ENCODE measurements at places on chromosomes 4 and X. TPM values are rescaled to one million over a fixed set of nuclear protein-coding genes. Genes with fewer than 3 reads are reported as not detected.

- H3K27ac ChIP-seq: no peak overlapping the region
- peaks cover 3% of the 10 kb centered on the region for H3K36me3 ChIP-seq
- DNase-seq: no peak
Observed at GRCh38 chr4:168924667-168925066, 85.4 kb downstream of the CBR4 start.

ADH4 gene
- 0.55 TPM for total RNA-seq

- no peaks in the 10 kb centered on the region for H3K36me3 ChIP-seq
- peaks cover 23% of the 10 kb centered on the region for H3K4me1 ChIP-seq
- DNase-seq: no peak
- H3K27ac ChIP-seq: peak overlapping the region; percentile 94
- H3K27me3 ChIP-seq: no peaks in the 10 kb centered on the region
Observed at GRCh38 chr4:74157154-74157553, 764 bp upstream of the MTHFD2L start.

GRCh38 chr4:24689212-24689611 lies 104.9 kb upstream of the DHX15 start:
- no peak overlapping the region for H3K27ac ChIP-seq
- DNase-seq: no peak
- no peaks in the 10 kb centered on the region for H3K36me3 ChIP-seq
- H3K4me1 ChIP-seq: no peaks in the 10 kb centered on the region

DNA sequence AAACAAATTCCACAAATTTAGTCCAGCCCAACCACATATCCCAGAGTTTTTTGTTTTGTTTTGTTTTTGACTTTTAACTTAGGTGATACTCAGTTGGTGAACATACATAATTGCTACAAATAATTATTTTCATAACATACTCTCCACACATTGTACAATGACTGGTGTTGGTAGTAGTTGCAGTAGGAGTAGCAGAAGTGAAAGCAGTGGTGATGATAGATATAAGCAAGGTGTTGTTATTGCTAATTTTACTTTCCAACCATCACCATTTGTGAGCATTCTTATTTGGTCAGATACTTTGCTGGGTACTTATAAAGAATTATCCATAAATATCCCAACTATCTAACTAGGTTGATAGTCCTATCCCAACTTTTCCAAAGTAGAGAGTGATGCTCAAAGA lies 47.3 kb downstream of the ARHGAP24 start:
- H3K4me1 ChIP-seq: no peaks in the 10 kb centered on the region
- H3K4me3 ChIP-seq: no peak overlapping the region
- no peaks in the 10 kb centered on the region for H3K27me3 ChIP-seq
- no peaks in the 10 kb centered on the region for H3K36me3 ChIP-seq
- no peak for DNase-seq
- no peak overlapping the region for H3K27ac ChIP-seq

AADAT gene
- total RNA-seq: 2.7 TPM

Measured in transverse colon (tissue), 4 donors.